Activated CD4-positive, alpha-beta T cell treated with anti-CD3 and anti-CD28 coated beads, Interleukin-2, amount 50 U/mL, for 48 hours (primary cell): ENCODE measurements at places on chromosomes 5 and 9.
A peak's percentile ranks its signal among the peaks of the same experiment; 100 is the strongest.

DNA sequence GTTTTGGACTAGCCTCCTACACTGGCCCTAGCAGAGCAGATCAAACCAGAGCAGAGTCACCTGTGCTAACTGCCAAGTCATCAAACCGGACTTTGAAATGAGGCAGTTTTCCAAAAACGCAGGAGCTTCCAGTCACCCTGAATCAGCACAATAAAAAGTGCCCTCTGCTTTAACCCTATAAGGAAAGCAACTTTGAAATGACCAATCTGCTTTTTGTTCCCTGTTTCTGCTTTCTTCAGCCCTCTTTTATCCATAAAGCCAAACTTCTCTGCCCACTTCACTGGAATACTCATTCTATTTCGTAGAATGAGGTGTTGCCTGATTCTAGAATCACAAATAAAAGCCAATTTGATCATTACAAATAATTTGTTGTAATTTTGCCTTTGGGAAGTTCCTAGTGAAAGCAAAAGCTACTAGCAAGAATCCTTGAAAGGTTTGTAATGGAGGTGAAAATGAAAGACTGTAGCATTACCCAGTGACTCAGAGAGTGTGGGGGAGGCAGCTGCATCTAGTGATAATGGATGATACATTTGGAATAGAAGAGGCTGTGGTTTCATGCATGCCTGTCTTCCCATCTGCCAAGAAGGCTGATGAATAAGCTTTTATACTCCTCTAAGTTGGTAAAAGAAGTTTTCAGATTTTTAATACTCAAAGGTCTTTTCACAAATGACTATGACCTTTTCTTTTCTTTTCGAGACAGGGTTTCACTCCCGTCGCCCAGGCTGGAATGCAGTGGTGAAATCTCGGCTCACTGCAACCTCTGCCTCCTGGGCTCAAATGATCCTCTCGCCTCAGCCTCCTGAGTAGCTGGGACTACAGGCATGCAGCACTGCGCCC lies 14.9 kb downstream of the SPAAR start:
- DNase-seq = peak; percentile 60

GRCh38 chr9:4661165-4661564 lies 929 bp upstream of the PLPP6 start:
- no peak for DNase-seq

GRCh38 chr5:17229313-17229712 lies 11.9 kb downstream of the BASP1 start:
- no peak for DNase-seq

DNA sequence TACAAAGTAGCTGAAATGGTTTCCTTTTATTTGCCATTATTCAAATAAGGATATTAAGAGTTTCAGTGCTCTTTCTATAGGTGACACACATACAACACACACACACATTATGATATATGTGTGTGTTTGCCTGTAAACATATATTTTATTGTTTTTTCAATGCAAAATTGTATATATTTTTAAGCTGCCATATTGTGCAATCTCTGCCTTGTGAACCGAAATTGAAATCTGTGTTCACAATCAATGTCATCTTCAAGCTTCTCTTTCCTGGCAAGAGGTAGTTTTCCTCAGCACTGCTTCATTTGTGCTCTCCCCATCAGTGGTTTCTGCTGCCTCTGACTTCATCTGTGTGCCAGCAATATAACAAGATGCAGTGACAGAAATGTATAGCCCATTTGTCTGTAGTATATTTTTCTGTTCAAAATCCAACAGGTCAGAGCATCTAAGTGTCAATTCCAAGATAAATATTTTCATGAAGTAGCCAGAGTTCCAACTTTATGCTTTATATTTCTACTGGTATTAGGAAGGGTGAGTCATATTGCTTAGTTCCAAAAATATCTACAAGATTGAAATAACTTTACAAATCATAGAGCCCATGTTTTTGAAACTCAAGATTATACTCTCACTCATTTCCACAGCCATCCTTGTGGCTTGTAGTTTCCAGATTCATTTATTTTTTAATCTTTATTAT lies 1704.8 kb upstream of the CDH9 start:
- DNase-seq = no peak

- no peak for DNase-seq
Observed at GRCh38 chr9:114289571-114290481, 33.1 kb upstream of the ORM1 start.

DNA sequence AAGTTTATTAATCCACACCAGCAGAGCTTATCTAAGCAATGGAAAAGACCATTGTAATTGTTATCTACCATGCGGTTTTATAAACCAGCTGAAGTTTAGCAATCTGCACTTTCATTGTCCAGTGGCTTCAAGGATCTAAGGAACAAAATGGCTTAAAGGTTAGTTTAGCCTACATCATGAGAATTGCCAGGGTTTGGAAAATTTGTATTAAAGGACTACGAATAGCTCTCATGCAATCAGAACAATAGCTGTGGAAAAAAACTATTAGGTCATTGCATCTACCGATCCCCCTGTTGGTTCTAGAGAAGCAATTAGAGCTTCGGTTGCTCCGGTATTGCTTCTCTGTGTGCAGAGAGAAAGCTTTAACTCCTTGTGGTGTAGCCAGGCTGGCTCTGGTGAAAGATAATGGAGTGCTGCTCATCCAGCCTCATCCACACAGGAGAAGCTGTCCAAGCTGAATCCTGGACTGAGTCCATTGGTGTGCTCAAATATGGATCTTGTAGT lies 86.3 kb upstream of the SLC12A2 start:
- DNase-seq = no peak

- DNase-seq = no peak
Observed at GRCh38 chr5:111584651-111585050, 72.3 kb upstream of the STARD4 start.

GRCh38 chr5:134128648-134128995 lies 14.1 kb downstream of the TCF7 start:
- DNase-seq = no peak

DNA sequence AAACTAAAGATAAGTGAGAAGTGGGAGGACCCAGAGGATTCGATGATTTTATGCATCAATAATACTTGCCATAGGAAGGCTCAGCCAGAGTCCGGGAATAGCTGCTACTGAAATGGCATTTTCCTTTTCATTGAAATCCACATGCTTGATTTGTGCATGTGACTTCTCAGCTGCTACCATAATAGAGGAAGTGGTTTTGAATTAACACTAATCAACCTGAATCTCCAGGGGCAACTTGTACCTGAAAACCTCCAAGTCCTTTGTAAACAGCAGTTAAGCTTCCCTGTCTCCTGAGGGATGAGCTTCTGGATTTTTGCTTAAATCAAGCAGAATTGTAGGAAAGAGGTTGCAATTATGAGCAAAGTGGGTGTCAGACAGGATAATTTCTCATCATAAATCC lies 124.9 kb downstream of the PPP2R2B start:
- DNase-seq = no peak

- DNase-seq = no peak
Observed at GRCh38 chr5:115579747-115580173, 22.5 kb downstream of the TICAM2 start.

DNA sequence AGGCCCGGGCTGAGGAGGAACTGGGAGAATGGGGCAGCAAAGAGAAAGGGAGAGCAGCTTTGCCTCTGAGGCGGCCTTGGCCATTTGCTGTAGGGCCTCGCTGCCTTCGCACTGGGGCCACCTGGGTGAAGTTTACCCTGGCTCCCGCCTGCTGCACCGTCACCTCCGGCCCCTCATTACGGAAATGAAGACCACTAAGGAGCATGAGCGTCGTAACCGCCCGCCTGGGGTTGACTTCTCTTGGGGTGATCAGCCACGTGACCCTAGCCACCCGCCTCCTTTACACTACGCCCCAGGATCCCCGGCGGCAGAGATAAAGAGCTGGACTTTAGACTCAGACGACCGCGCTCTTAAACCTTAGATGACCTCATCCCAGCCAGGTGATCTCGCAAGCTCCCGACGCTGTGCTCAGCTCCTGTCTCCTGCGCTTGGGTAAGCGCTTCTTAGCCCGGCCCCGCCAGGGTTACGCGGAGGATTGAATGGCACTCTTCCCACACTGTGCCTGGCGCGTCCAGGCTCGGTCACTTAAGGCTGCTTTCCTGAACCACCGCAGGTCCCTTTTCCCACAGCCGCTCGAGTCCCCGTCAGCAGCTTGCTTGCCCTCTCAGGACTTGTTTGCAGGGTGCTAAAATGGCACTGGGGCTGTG lies 107.9 kb upstream of the LARP1 start:
- peak; percentile 4 for DNase-seq

GRCh38 chr9:135184181-135185053 lies 96.9 kb downstream of the OLFM1 start:
- DNase-seq = no peak

- no peak for DNase-seq
Observed at GRCh38 chr9:109037946-109038715, 24.8 kb upstream of the CTNNAL1 start.

DNA sequence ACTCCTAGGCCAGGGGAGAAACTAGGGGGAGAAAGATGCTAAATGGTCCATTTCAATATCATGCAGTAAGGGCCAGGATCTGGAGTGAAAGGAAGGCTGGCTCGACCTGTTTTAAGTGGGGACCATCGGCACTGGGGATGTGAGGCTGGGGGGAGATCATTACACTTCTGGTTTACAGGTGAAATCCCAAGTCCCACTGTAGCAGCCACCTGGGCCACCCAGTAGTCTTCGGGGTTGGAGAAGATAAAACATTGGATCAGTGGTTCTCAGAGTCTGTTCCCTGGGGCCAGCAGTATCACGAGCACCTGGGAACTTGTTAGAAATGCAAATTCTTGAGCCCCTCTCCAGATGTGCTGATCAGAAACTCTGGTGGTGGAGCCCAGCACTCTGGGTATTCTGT lies 111.3 kb upstream of the ALDH1B1 start:
- no peak for DNase-seq

- no peak for DNase-seq
Observed at GRCh38 chr9:7338586-7339281, 460.8 kb downstream of the DMAC1 start.

DNA sequence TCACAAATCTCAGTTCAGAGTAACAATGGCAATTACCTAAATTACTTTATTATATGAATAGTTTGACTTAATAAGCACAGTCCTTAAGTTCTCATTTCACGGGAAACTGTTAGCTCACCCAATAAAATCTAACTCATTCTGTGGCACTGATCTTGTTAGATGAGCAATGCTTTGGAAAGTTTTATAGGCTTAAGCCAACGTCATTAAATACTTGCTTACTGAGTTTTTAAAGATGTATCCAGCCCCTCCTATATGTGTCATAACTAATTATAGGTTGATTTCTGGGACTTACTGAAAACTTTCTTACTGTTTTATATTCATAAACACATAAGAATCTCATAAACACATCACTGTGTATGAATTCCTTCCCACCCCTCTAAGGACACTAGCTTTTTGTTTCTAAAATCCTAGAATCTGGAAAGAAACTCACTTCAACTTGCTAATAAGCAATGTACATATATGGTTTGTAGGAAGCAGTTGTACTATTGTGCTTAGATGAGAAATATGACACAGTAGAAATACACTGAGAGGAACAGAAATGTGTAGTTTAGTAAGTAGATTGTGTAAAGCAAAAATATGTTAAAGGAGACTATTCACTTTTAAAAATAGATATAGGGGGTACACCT lies 14.1 kb upstream of the MARCOL start:
- no peak for DNase-seq

DNA sequence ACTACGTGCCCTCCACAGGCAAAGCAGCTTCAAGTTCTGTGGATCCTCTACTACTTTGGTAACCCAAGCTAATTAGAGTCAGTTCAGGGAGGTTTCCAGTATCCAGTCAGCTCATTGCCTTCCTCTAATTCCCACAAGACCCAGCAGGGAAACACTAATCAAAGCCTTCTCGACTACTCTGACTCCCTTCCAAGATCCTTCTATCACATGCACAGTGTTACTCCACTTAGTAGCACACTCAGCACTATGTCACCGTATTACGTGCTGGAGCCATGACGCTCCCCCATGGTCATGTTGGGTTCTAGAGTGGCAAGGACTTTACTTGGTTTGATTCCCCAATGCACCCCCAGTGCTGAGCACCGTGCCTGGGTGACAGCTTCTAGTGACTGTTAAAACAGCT lies 53.0 kb downstream of the DCP2 start:
- no peak for DNase-seq

DNA sequence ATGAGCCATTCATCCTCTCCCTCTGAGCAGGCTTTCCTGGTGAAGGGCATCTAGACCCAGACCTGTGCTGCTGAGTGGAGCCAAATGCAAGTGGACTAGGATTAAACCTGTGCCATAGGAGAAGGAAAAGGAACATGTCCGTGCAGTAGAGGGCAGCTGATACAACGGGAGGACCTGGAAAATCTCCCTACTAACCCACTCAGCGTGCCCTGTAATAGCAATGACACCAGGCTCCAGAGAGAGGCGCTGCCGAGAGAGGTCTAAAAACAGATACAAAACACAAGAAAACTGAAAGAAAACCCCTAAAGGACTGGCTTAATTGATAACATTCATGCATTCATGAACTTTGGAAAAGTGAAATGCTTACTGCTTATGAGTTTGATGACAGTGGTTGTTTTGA lies 60.8 kb downstream of the PFDN1 start:
- DNase-seq = no peak

DNA sequence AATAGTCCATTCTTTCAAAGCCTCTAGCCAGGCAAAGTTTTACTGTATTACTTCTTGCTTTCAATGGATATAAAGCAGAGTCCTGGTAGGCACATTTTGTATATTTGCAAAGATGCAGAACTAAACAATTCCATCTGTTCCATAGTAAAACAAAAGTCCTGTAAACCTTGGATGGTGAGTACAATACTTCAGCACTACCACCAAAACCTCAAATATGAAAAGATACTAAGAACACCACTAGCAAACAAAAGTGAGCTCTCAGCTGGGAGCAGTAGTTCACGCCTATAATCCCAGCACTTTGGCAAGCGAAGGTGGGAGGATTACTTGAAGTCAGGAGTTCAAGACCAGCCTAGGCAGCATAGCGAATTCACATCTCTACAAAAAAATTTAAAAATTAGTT lies 195.0 kb downstream of the MSX2 start:
- DNase-seq = no peak

GRCh38 chr9:130857864-130858738 lies 23.0 kb downstream of the ABL1 start:
- DNase-seq = no peak

- DNase-seq = no peak
Observed at GRCh38 chr9:32742296-32742695, 41.0 kb upstream of the TMEM215 start.

DNA sequence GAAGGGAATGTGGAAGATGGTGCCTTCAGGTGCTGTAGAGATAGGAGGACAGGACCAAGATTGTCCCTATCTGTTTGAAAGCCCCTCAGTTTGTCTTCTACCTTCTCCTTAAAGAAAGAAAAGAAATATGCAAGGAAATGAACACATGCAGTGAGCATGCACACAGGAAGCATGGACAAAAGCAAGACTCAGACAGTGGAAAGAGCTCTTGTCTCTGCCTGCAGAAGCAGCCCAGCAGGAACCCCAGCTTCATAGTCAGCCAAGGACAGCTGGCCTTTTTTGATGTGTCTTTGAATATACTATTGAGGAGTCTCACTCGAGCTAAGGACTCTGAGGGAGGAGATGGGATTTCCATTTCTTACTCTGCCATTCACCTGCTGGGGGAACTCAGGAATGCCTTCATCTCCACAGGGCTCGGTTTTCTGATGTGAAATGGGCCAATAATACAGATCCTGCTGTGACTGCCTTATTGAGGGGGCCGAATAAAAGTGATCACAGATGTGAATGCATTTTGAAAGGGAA lies 132.5 kb upstream of the ADRA1B start:
- DNase-seq = no peak

- no peak for DNase-seq
Observed at GRCh38 chr9:127360829-127361228, 36.1 kb upstream of the SLC2A8 start.

- DNase-seq = no peak
Observed at GRCh38 chr5:147305147-147305546, 70.3 kb downstream of the STK32A start.
